ENCODE measurements at places on chromosomes 11 and 22.
A peak's percentile ranks its signal among the peaks of the same experiment; 100 is the strongest.

GRCh38 chr11:45922425-45923082 is at the start of gene LARGE2:
TSS of gene LARGE2 (plus strand) at chr11:45922656. CDS start at chr11:45922883, 227 bp downstream.
- DNase-seq, result peak; percentile 28

DNA sequence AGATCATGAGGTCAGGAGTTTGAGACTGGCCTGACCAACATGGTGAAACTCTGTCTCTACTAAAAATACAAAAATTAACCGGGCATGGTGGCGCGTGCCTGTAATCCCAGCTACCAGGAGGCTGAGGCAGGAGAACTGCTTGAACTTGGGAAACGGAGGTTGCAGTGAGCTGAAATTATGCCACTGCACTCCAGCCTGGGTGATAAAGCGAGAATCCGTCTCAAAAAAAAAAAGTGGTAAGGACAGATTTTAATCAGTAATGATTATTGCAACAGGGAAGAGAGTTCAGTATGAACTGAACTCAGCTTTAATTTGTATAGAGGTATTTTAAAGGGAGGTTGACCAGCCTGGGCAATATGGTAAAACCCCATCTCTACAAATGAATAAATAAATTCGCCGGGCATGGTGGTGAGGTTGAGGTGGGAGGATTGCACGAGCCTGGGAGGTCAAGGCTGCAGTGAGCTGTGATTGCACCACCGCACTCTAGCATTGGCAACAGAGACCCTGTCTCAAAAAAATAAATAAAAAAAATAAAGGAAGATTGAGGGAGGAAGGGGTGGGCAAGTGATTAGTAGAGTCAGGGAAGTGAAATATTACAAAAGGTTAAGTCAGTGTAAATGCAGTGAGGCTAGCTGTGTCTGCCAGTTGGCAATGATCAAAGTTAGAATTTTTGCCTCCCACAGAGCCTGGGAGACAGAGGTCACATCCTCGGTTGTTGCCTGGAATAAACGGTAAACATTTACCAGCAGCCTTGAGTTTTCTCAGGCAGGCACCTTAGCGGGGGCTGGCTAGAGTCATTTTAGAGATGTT is 2.6 kb upstream of the MCM5 start:
- no peak for DNase-seq

GRCh38 chr11:1168256-1168655 is 10.5 kb downstream of the MUC5AC start:
- DNase-seq, result no peak

DNA sequence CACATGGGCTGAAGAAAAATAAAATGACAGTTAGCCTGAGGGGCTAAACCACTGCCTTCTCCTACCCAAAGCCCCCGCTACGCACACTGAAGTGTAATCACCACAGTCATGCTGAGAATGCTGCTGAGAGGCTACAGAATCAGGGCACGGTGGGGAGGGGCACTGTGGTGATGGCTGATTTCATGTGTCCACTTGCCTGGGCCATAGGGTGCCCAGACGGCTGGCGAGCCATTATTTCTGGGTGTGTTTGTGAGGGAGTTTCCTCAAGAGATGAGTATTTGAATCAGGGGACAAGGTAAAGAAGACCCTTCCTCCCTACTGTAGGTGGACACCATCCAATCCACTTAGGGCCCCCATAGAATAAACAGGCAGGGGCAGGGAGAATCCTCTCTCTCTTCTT is 1313.2 kb downstream of the TBC1D22A start:
- no peak for DNase-seq

- DNase-seq, result no peak
Measured at GRCh38 chr11:63480039-63480438, 10.9 kb downstream of the PLAAT5 start.

DNA sequence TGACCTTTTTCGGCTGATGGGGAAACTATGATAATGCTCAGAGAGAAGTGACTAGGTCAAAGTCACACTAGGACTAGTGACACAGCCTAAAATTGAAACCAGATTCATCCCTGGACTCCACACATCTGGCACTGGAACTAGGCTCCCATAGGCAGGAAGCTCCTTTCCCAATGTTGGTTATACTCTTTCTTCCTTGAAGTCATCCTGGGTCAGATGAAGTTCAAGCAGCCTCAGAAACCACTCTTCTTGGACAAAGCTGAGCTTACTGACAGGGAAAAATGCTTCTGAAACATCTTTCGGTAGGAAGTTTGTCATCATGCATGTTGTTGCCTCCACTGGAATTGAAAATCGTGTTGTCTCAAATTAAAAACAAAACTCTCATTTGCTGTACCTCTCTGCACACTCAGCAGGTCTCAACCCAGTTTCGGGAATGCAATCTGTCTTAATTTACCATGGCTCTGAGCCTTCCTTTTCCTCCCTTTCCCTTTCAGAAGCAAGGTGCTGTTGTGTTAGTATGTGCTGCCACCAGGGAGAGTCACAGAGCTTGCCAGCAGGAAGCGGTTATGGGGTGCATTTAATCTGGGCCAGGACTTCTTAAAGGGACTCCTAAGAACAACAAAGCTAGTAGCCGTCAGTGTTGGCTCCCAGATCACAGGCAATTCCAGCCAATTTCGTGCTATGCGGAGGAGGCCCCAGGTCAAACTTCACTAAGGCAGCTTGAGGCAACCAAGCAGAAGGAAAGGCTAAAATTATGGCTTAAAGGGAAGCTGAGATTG is 384.8 kb downstream of the TENM4 start:
- no peak for DNase-seq

DNA sequence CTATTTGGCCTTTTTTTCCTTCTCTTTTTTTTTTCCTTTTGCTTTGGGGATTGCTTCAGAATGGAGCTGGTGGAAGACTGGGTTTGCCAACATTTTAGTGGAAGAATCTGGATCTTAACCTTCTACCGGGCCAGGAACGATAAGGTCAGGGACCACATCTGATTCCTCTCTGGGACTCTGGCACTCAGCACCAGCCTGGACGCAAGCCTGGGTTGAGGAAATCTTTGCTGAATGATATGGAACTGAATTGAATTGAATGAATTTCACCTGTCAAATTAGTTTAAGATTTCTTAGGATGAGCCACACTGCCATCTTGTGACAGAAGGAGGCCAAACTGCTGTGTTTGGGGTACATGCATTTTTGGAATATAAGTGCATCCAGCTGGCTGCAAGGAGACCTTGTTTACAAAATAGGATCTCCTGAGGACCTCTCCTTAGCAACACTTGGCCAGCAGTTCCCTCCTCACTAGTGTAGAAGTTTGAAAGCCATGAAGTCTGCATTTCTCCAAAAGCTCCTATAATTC is 30.4 kb downstream of the TPBGL start:
- peak; percentile 44 for DNase-seq

DNA sequence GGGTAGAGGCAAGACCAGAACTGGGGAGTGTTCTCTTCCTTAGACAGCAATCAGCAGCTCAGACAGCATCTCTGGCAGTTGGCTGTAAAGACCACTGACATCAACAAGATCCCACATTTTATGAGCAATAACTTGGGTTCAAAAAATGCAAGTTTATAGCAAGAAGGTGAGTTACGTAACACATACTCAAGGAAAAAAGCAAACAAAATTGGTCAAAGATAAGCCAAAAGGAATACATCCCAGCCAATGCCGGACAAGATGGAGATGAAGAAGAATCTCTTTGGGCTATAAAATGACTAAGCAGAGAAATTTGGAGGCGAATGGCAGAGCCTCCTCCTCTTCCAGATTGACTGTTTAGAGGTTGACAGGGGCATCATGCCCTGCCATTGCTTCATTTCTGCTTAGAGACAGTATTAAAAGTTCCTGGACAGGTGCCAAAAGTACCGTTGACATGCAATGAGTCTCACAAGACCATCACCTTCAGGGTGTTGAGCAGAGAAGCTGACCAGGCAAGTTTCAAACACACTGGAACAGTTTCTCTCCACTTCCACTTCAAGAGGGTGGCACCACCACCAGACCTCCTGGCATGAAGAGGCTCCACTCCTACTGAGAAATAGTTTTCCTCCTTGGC is 55.9 kb downstream of the ENDOD1 start:
- DNase-seq, result no peak

- no peak for DNase-seq
Measured at GRCh38 chr22:30994960-30995359, 25.9 kb downstream of the TUG1 start.

- DNase-seq, result no peak
Measured at GRCh38 chr22:44289414-44290171, 23.2 kb downstream of the SHISAL1 start.

- no peak for DNase-seq
Measured at GRCh38 chr11:19220903-19221724, 19.3 kb upstream of the CSRP3 start.

DNA sequence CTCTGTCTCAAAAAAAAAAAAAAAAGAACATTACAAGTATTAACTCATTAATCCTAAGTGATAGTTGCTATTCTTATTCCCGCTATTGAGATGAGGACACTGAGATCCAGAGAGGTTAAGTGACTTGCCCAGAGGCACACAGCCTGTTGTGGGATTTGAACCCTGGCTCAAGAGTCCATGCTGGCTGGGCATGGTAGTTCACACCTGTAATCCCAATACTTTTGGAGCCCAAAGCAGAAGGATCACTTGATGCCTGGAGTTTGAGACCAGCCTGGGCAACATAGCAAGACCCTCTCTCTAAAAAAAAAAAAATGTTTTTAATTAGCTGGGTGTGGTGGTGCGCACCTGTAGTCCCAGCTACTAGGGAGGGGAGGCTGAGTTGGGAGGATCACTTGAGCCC is 4.1 kb downstream of the GCAT start:
- DNase-seq, result no peak
